ENCODE measurements at places on chromosomes 7 and 10. TPM values are rescaled to one million over a fixed set of nuclear protein-coding genes. Genes with fewer than 3 reads are reported as not detected.

- H3K27ac ChIP-seq: no peak overlapping the region
- H3K4me1 ChIP-seq: peaks cover 6% of the 10 kb centered on the region
- H3K27me3 ChIP-seq: peaks cover 56% of the 10 kb centered on the region
- H3K36me3 ChIP-seq: no peaks in the 10 kb centered on the region
Observed at GRCh38 chr10:99328579-99329303, 415 bp upstream of the CNNM1 start.

- H3K36me3 ChIP-seq: peaks cover 4% of the 10 kb centered on the region
- peaks cover 4% of the 10 kb centered on the region for H3K27me3 ChIP-seq
Observed at GRCh38 chr7:6575281-6576023, 1.8 kb upstream of the ZDHHC4 start.

GRCh38 chr10:52297747-52298146 lies 16.3 kb upstream of the DKK1 start:
- H3K27ac ChIP-seq: no peak overlapping the region
- no peak for DNase-seq
- H3K27me3 ChIP-seq: no peaks in the 10 kb centered on the region
- H3K36me3 ChIP-seq: no peaks in the 10 kb centered on the region

DNA sequence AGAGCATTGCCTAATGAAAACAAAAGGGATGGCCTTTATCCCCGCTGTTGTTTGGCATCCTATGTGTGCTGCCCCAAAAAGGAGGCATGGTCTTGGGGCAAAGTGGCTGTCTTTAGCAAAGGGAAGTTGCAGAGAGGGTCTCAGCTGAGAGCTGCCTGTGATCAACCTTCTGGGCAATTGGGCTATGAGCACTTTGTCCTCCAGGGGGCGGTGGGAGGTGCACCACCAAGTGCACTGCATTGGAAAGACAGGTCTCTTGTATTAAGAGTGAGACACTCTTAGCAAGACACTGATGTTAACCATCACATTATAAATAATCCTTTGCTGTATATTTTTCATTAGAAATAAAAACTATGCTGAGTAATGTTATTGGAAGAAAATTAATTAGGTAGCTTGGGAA lies 314.8 kb downstream of the POM121L12 start:
- peaks cover 4% of the 10 kb centered on the region for H3K27me3 ChIP-seq
- no peak overlapping the region for H3K4me3 ChIP-seq
- no peak overlapping the region for H3K27ac ChIP-seq
- no peaks in the 10 kb centered on the region for H3K36me3 ChIP-seq
- no peaks in the 10 kb centered on the region for H3K4me1 ChIP-seq
- DNase-seq: no peak

- DNase-seq: no peak
- H3K27me3 ChIP-seq: no peaks in the 10 kb centered on the region
- peaks cover 4% of the 10 kb centered on the region for H3K4me1 ChIP-seq
- H3K36me3 ChIP-seq: peaks cover 9% of the 10 kb centered on the region
Observed at GRCh38 chr10:12412666-12413368, 63.5 kb downstream of the CAMK1D start.

PIK3CG gene
- total RNA-seq: not detected
